ENCODE measurements at places on chromosomes 2 and 18. TPM values are rescaled to one million over a fixed set of nuclear protein-coding genes. Genes with fewer than 3 reads are reported as not detected.

- peaks cover 5% of the 10 kb centered on the region for H3K4me1 ChIP-seq
- no peak overlapping the region for H3K4me3 ChIP-seq
These were observed 128.7 kb downstream of the TXNL1 start for GRCh38 chr18:56509656-56510055.

GRCh38 chr2:164447660-164448059, 173.6 kb downstream of the GRB14 start:
- no peak overlapping the region for H3K4me3 ChIP-seq
- peaks cover 2% of the 10 kb centered on the region for H3K27me3 ChIP-seq
- no peak overlapping the region for H3K27ac ChIP-seq
- no peak for DNase-seq
- no peaks in the 10 kb centered on the region for H3K4me1 ChIP-seq

Gene PRKCE
- total RNA-seq: 11.2 TPM

DNA sequence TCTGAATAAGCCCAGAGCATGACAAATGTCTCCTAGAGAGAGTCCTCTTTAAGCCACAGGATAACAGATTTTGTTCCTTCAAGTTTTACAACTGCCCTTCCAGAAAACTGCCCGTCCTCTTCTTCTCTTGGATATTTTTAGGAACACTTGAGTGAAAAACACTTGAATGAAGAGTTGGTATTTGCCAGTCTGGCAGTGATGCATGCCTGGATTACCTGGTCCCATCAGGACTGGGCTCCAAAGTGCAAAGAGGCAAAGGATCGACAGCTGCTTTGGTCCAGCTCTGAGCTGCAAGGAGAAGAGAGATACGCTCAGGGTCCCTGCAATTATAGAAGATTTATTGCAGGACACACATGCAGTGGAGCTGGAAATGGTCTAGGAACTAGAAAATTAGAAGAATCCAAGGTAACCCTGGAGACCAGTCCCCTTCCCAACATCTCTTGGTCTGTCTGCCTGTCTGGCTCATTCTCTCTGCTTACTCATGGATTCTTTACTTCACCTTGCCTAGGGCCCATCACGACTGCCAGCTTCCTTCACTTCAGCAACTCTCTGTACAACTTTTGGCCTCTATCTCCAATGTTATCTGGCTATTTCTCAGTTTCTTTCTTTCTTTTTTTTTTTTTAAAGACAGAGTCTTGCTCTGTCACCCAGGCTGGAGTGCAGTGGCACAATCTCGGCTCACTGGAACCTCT, 112.1 kb upstream of the SIX2 start:
- DNase-seq: no peak
- H3K4me1 ChIP-seq: no peaks in the 10 kb centered on the region
- H3K36me3 ChIP-seq: no peaks in the 10 kb centered on the region

Gene SKOR2
- total RNA-seq: not detected

Gene MAL
- total RNA-seq: 167 TPM

Gene POMC
- total RNA-seq: 6.9 TPM

Gene COL3A1
- total RNA-seq: 0.09 TPM

DNA sequence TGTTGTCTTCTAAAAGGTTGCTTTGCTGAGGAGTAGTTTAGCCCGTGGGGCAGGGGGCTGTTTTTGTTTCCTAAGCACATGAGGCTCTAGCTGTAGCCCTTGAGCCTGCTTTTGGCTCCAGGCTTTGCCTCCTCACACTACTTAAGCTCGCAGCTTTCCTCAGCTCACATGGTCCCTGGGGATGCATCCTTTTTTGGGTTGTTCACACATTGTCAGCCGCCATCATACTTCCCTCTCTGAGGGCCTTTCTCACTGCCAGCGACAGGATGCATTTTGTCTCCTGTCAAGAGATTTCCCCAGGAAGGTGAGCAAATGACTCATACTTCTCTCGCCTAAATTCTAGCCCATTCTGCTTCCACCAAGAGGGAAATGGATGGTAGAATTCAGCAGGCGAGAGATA, 279.5 kb upstream of the PKDCC start:
- H3K27me3 ChIP-seq: peaks cover 2% of the 10 kb centered on the region
- DNase-seq: no peak
- no peak overlapping the region for H3K4me3 ChIP-seq
- H3K4me1 ChIP-seq: no peaks in the 10 kb centered on the region
- H3K36me3 ChIP-seq: no peaks in the 10 kb centered on the region

Data from activated CD4-positive, alpha-beta T cell treated with anti-CD3 and anti-CD28 coated beads, Interleukin-2, amount 10 ng/mL, durations not matched to agents 24 days and 14 days (primary cell).